NK-92 treated with Interleukin-12 subunit alpha and Interleukin-12 subunit beta, amount 100 ng/mL, for 24 hours (cell line): ENCODE measurements at places on chromosomes 6 and 20.

DNA sequence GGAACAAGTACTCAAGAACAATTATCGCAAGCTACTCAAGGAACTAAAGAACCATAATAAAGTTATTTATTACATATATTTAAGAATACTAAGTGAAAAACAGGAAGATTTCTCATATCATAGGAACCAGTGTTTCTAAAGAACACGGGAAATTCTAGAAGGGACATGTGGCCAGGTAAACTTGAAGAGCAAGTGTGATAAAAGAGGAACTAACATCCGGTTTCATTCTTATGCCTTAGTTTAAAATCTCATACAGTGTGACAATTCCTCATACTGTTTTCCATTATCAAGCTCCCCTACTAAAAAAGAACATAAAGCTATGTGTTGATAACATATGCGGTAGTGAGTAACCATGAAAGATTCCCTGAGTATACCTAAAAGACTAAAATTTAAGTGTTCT, 163.5 kb upstream of the SHLD1 start:
- DNase-seq, result no peak

DNA sequence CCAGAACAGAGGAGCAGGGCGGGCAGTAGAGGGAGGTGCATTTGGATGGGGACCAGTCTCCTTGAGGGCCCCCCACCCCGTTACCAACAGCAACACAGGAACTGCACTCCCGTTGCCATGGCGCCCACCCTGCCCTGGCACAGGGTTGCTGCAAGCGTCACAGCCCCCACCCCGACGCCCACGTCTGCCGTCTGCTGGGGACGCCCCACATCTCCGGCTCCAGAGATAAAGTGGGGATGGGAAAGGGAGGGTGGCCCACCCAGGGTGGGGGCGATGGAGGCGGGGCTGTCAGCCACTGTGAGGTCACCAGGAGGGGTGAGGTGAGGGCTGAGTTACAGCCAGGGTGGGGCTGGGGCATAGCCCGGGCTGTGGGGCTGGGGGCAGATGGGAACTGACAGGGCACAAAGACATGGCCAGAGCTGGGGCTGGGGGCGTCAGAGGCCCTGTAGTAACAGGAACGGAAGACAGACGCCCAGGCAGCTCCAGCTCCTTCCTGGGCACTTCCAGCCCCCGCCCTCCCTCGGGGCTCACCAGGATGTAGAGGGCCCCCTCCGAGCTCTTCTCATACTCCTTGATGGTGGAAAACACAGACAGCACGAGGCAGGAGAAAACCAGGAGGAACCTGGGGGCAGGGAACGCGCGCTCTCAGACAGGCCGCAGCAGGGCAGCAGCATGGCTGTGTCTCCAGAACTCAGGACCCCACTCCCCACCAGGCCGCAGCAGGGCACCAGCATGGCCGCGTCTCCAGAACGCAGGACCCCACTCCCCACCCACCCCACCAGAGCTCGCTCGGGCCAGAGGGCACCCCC, 26.0 kb downstream of the KCNQ2 start:
- no peak for DNase-seq

GRCh38 chr6:150930841-150931240, 65.3 kb downstream of the MTHFD1L start:
- DNase-seq, result no peak

- no peak for DNase-seq
Measured at GRCh38 chr6:1701668-1702353, 92.1 kb downstream of the FOXC1 start.

GRCh38 chr20:24488800-24489175, 19.4 kb downstream of the SYNDIG1 start:
- DNase-seq, result no peak

DNA sequence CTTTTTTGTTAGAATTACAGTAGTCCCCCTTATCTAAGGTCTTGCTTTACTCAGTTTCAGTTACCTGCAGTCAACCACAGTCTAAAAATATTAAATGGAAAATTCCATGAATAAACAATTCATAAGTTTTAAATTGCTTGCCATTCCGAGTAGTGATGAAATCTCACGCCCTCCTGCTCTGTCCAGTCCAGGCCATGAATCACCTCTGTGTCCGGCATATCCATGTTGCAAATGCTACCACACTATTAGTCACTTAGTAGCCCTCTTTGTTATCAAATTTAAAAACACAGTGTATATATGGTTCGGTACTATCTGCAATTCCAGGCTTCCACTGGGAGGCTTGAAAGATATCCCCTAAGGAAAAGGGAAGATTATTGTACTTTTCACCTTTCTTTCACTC, 164.6 kb upstream of the FAM83B start:
- DNase-seq, result no peak

- DNase-seq, result no peak
Measured at GRCh38 chr6:133957227-133957626, 4.2 kb downstream of the TBPL1 start.

DNA sequence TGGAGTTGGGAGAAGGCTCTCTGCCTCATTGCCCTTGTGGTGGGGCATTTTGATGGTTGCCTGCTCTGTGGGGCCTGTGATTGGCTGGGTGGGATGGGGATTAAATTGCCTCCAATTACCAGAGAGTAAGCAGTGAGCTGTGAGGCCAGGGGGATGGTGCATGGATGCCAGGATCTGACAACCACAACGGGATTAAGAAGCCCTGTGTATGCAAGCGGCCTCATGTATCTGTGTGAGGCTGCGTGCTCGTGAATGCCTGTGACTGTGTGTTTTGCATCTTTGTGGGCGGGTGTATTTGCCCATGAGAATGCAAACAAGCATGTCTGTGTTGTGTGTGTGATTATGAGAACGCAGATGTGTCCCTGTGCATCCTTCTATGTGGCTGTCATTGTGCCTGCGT, 46.1 kb downstream of the CD40 start:
- no peak for DNase-seq

DNA sequence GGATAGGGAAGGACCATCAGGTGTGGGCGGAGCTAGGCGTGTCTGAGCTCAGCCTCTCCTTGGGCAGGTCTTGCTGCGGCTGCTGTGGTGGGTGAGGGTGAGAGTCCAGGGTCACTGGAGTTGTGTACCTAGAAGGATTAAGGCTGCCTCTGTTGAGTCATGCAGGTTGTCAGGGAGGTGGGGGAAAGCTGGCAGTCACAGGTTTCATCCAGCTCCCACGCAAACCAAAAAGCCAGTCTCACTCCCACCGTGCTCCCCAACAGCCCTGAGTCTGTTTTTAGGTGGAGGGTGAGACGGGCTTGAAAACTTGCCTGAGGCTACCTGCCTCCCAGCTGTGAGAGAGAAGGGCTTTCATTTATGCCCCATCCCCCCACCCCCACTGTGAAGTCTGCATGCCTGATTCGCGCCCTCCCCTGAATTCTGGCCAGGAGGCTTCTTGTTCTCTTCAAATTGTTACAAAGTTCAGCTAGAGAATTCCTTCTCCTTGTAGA, 161.5 kb downstream of the MYLK4 start:
- no peak for DNase-seq

- no peak for DNase-seq
Measured at GRCh38 chr6:44651604-44652003, 264.1 kb downstream of the CDC5L start.

- no peak for DNase-seq
Measured at GRCh38 chr6:5302220-5302946, 41.1 kb downstream of the FARS2 start.

DNA sequence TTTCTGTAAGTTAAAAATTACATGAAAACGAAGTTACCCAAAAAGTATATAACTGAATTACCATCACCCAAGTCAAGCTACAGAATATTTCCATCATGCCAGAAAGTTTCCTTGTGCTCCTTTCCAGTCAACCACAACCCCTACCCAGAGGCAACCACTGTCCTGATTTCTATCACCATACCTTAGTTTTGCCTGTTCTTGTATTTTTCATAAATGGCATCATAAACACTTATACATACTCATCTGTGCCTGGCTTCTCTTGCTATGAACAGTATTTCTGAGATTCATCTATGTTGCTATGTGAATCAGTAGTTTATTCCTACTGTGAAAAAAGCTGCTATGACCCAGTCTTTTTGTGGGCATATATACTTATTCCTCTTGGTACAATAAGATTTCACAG, 7.4 kb downstream of the FKBP5 start:
- DNase-seq, result no peak

DNA sequence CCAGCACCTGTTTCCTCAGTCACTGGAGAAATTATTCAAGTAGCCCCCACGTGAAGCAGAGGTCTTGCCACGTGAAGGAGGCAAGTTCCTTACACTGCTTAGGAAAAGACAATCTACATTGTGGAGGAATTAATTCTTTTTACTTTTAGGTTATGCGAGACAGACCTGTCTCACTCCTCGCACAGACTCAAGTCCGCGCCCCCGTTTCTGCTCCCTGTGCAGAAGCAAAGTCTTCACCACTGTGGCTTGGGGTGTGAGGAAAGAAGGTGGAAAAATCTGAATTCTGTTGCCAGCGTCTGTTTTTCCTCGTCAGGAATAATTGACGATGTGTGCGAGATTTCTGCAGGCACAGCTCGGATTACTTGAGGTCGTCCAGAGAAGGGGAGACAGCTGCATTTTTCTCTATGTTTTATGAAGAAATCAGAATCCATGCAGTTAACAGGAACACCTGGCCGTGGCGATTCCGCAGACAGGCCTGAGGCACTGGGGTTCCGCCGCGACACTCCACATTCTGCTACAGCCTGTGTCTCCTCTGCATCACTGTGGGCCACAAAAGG, 185.1 kb downstream of the SMOC2 start:
- no peak for DNase-seq

GRCh38 chr6:158522616-158523015, 37.3 kb upstream of the TMEM181 start:
- DNase-seq, result no peak

DNA sequence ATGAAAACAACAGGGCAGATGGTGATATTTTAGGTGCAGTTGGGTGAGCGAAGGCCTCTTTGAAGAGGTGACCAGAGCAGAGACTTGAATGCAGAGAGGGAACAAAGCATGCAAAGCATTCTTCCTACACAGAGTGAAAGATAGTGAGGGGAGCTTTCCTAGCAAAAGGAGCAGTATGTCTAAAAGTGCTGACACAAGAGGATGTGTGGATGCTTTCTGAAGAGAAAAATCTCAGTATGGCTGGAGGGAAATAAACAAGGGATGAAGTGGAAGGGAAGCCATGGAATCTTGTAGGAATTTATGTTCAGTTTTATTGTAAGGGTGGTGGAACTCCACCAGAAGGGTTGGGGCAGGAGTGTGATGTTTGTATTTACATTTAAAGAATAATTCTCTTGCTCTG, 128.6 kb downstream of the F13A1 start:
- DNase-seq, result no peak

DNA sequence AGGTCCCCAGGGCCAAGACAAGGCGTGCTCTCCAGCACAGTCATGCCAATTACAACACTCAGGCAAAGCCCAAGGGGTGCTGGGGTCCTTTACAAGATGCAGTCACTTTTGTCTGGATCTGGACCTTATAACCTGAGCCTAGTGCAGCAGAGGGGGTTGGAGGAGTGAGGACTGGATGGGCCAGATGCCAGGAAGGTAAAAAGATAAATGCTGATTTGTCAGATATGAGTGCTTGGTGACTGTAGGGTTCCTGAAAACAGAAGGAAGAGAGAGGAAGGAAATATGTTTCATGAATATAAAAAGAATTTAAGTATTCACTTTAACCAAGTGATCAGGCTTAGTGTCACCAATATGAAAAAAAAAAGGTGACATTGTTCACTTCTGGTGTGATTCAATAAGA, 43.4 kb upstream of the TFAP2A start:
- no peak for DNase-seq

- no peak for DNase-seq
Measured at GRCh38 chr20:45629496-45630100, at the start of gene WFDC10A. WFDC10A (plus strand) TSS chr20:45629739; CDS start chr20:45629814, 75 bp downstream.

- no peak for DNase-seq
Measured at GRCh38 chr6:166461821-166462460, 79.2 kb upstream of the MPC1 start.

DNA sequence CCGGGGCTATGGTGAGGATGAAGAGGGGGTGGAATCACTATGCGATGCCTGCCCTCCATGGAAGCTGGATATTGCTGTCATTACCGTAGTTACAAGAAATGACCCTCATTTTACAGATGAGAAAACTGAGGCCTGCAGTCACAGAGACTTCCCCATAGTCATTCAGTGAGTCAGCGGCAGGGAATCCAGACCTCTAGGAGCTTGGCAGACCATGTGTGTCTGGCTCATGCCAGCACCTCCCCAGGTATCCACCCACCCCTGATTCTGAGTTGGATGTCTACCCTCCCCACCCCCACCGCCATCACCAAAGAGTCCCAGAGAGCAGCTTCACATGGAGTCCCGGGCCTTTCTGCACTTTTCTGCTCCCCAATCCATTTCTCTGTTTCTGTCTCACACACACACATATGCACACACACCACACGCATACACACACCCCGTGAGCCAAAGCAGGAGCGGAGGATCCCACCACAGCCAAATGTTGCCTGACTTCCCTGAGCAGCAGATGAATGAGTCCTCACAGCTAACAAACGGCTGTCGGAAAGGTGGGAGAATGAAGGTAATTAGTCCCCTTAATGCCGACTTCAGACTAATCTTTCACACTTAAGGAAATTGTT, 24.8 kb downstream of the CDH22 start:
- no peak for DNase-seq

DNA sequence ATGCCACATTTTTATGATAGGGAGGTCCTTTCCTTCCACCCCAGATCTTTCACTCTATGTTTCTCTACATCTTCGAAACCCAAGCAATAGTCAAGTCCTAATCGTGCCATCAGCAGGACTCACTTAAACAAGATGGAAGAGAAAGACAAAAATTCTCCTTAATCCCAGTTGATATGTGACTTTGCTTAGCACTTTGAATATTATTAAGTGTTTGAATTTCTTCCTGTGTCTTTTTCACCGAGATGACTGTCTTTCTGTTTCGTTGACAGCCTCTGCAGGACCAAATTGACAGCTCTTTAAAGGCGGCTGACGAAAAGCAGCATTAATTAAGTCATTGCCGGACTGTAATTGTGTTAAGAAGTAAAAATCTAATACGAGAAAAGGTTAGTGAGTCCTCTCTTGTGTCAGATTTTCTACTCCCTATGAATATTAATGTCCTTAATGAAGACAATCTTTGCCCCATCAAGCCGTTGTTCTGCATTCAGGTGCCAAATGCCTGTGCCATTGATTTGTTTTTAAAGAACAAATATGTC, 208.8 kb upstream of the TSHZ2 start:
- DNase-seq, result no peak

GRCh38 chr6:53431704-53432103, 83.0 kb upstream of the ELOVL5 start:
- no peak for DNase-seq

- no peak for DNase-seq
Measured at GRCh38 chr20:59788811-59789397, 144.5 kb downstream of the SYCP2 start.

- no peak for DNase-seq
Measured at GRCh38 chr6:85428486-85428885, 21.4 kb upstream of the NT5E start.

GRCh38 chr20:18689557-18689956, 101.7 kb downstream of the DTD1 start:
- no peak for DNase-seq

GRCh38 chr6:45442716-45443115, 65.0 kb upstream of the SUPT3H start:
- no peak for DNase-seq

DNA sequence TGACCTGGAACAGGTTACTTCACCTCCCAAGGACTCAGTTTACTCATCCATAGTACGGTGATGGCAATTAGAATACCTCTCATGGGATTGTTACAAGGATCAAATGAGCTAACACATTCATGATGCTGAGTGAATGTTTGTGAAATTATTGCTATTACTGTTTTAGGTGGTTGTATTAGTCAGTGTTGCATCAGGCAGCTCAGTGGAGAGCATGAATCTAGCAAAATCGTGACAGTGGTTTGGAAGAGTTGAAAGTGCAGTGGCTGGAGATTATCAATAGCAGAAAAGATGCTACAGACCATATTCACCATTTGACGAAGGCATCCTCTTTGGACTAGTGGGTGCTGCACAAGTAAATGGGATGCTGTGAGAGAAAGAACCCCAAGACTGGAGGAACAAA, 50.4 kb upstream of the CTNNBL1 start:
- no peak for DNase-seq
